ENCODE measurements at places on chromosomes 5 and 9.

DNA sequence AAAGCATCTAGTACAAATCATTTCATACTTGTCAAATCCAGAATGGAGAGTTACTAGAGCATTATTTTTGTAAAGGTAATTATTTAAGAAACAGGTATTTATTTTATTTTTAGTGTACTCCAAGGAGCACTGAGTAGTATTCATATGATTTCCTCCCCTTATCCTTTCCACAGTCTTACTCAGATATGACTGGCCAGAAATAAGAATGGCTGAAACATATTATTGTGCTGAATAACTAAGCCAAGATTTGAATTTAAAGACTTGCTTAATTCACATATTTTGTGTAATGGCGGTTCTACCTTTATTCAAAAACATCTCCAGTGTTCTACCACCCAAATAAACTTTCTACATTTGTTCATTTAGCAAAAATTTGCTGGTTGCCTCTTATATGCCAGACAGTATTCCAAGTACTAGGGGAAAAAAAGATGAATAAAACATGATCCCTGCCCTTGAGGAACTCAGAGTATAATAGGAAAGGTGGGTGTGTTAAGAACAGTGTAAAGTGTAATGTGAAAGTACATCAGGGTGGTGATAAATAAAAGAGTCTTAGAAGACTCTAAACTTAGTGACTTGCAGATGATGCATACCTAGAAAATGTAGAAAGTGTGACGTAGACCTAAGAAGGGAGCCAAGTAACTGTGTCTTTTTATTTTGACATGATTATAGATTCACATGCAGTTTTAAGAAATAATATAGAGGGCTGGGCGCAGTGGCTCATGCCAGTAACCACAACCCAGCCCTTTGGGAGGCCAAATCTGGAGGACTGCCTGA lies 110.4 kb upstream of the GRHPR start:
- DNase-seq = no peak

GRCh38 chr5:77850536-77851175 lies 74.5 kb upstream of the TBCA start:
- no peak for DNase-seq

GRCh38 chr5:94893412-94894135 lies 275.1 kb downstream of the SLF1 start:
- no peak for DNase-seq

DNA sequence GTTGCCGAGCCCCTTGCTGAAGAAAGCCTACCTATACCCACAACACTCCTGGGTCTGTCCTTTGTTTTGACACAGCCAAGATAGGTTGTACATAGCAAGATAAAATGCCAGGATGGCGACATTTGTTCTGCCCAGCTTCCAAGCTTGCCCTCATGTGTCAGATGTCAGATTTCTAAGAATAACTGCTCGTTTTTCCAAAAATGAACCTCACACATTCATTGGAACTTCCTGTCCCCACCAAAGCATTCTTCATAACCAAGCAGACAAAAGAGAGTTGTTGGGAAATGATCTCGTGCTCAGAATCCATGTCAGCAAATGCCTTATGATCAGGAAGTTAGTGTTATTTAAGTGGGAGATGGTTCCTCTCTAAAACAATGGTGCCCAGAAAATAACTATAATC lies 210.1 kb downstream of the ZNF608 start:
- no peak for DNase-seq

- DNase-seq = no peak
Observed at GRCh38 chr9:95422650-95423049, 94.1 kb downstream of the PTCH1 start.

DNA sequence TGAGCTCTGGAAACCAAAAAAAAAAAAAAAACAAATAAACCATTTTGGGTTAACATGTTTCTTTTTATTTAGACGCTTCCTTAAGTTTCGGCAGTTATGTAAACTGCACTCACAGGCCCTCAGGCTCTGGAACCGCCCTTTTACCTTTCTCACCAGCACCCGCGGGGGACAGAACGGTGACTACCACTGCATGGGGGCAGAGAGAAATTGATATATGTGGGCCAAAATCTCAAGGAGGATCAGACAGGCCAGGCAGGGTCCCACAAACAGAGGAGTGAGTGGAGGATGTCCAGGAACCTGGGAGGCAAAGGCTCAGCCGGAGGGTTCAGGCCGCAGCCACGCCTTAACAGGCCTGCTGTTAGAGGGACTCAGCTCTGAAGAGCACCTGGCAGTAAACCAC lies 54.4 kb downstream of the IRX2 start:
- DNase-seq = no peak
